ENCODE measurements at places on chromosomes 4 and X. TPM values are rescaled to one million over a fixed set of nuclear protein-coding genes. Genes with fewer than 3 reads are reported as not detected.

- no peak for DNase-seq
These were observed 120.5 kb upstream of the EGFL6 start for GRCh38 chrX:13448941-13449340.

DNA sequence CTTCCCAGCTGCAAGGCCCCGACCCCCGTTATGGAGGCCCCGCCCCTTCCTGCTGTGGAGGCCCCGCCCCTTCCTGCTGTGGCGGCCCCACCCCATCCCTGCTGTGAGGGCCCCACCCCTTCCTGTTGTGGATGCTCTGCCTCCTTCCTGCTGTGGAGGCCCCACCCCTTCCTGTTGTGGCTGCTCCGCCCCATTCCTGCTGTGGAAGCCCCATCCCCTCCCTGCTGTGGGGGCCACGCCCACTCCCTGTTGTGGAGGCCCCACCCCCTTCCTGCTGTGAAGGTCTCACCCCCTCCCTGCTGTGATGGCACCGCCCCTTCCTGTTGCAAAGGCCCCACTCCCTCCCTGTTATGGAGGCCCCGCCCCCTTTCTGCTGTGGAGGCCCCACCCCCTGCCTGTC, 104.9 kb upstream of the PSAPL1 start:
- peak; percentile 32 for DNase-seq

GRCh38 chr4:127284236-127284635, 348.5 kb upstream of the INTU start:
- no peak for DNase-seq

GRCh38 chr4:125833-126232, 1.5 kb downstream of the ZNF718 start:
- no peak for DNase-seq

GRCh38 chr4:187865914-187866313, 129.7 kb upstream of the ZFP42 start:
- no peak for DNase-seq

DNA sequence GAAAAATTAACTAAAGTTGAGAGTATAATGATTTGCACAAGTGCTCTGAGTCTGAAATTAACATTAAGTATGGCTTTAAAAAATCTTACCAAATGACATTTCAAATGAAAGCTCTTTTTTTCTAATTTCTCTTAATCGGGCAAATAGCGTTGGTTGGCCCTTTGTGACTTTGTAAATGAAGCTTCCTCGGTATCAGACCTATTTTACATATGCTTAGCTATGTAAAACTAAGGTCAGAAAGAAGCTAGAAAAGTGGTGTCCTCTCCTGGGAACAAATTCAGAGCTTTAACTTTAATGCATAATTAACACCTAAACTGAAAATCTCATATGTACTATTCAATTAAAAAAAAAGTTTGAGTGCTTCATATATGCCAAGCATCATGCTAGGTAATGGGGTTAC, 62.7 kb downstream of the N4BP2 start:
- DNase-seq = no peak

GRCh38 chr4:40992472-40993295, 221.7 kb downstream of the APBB2 start:
- peak; percentile 82 for DNase-seq

- no peak for DNase-seq
These were observed 1321.1 kb downstream of the RAPGEF2 start for GRCh38 chr4:160423879-160424451.

EDA gene
- not detected for total RNA-seq

TAF7L gene
- 0.43 TPM for total RNA-seq
